Dermis blood vessel endothelial cell (primary cell): ENCODE measurements at places on chromosomes 12 and 14. TPM values are rescaled to one million over a fixed set of nuclear protein-coding genes. Genes with fewer than 3 reads are reported as not detected.

Gene GABARAPL1
- 76.9 and 88.2 TPM in 2 replicates for total RNA-seq

Gene RHOJ
- 76.3 and 115 TPM in 2 replicates for total RNA-seq

Gene PYGL
- 64.5 and 99.6 TPM in 2 replicates for total RNA-seq

Gene IL23A
- 0.23 and 0.34 TPM in 2 replicates for total RNA-seq

Gene NANOG
- not detected in 2 replicates for total RNA-seq

Gene ATF7
- total RNA-seq = 12.9 and 14.9 TPM in 2 replicates

Gene TAS2R31
- 3.8 and 6.8 TPM in 2 replicates for total RNA-seq

Gene EFS
- total RNA-seq = 0.17 TPM in 1 of 2 replicates, not detected in the other

Gene VRTN
- not detected in 2 replicates for total RNA-seq

Gene SYNDIG1L
- total RNA-seq = not detected in 2 replicates

Gene RPL10L
- not detected in 2 replicates for total RNA-seq

Gene BDKRB1
- total RNA-seq = not detected in 2 replicates

Gene ACOT4
- total RNA-seq = 0.34 and 1.3 TPM in 2 replicates

Gene DNAJC22
- 0.85 and 1.1 TPM in 2 replicates for total RNA-seq

Gene FAR2
- 43.7 and 61.9 TPM in 2 replicates for total RNA-seq

Gene PMEL
- total RNA-seq = 0.37 and 1.5 TPM in 2 replicates

Gene CLEC1B
- not detected in 2 replicates for total RNA-seq

Gene TAS2R46
- total RNA-seq = 2.4 and 3.6 TPM in 2 replicates

Gene SERPINA10
- not detected in 2 replicates for total RNA-seq

Gene ACSM4
- not detected in 2 replicates for total RNA-seq

Gene ST8SIA1
- 0.14 and 0.17 TPM in 2 replicates for total RNA-seq

Gene RNFT2
- total RNA-seq = 2.2 and 2.9 TPM in 2 replicates

Gene FSCB
- total RNA-seq = not detected in 2 replicates

Gene RD3L
- not detected in 2 replicates for total RNA-seq

Gene MARS1
- total RNA-seq = 71.6 and 81.2 TPM in 2 replicates

Gene SLC5A8
- not detected in 2 replicates for total RNA-seq

Gene RNASE3
- not detected in 2 replicates for total RNA-seq

Gene IFI27
- 75.5 and 375 TPM in 2 replicates for total RNA-seq

Gene KLHL28
- 8.9 and 13.3 TPM in 2 replicates for total RNA-seq

Gene PWP1
- total RNA-seq = 118 and 160 TPM in 2 replicates

Gene BCL2L14
- total RNA-seq = not detected in 2 replicates

Gene GMPR2
- total RNA-seq = 108 and 121 TPM in 2 replicates

Gene REP15
- total RNA-seq = 7.0 and 10.9 TPM in 2 replicates

Gene OR4E2
- total RNA-seq = not detected in 2 replicates

Gene MGP
- 63.0 and 68.4 TPM in 2 replicates for total RNA-seq

Gene MED13L
- total RNA-seq = 93.3 and 115 TPM in 2 replicates

Gene FAM222A
- total RNA-seq = 0.17 and 0.65 TPM in 2 replicates

Gene FGF6
- total RNA-seq = not detected in 2 replicates

Gene NFATC4
- 8.8 and 11.1 TPM in 2 replicates for total RNA-seq

Gene PPP1R1A
- total RNA-seq = 0.17 TPM in 1 of 2 replicates, not detected in the other

Gene PTPRB
- total RNA-seq = 135 and 169 TPM in 2 replicates

Gene LRRC10
- total RNA-seq = not detected in 2 replicates

Gene SLCO1B1
- total RNA-seq = not detected in 2 replicates

Gene HOXC11
- not detected in 2 replicates for total RNA-seq

Gene KCNK13
- 0.05 TPM in 1 of 2 replicates, not detected in the other for total RNA-seq

Gene MLEC
- total RNA-seq = 46.5 and 75.1 TPM in 2 replicates

Gene LAG3
- under 0.01 and 0.05 TPM in 2 replicates for total RNA-seq

Gene SIX1
- total RNA-seq = 0.17 TPM in 1 of 2 replicates, not detected in the other
